ENCODE measurements at places on chromosomes 6 and 20.

DNA sequence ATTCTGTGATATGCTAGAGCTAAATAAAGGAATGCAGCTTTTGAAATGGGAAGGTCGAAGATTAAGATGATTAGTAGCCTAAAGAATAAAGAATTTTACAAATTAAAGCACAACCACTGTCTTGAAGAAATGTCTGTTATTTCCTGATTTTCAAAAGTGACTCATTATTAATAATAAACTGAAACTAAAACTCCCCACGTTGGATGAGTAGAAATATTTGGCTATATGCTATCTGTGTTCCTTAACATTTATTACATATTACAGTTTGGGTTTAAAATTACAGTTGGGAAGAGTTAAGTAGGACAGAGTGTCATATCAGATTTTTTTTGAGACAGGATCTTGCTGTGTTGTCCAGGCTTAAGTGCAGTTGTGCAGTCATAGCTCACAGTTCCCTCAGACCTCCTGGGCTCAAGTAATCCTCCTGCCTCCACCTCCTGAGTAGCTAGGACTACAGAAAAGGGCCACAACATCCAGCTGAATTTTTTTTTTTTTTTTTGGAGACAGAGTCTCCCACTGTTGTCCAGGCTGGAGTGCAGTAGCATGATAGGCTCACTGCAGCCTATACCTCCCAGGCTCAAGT is 47.1 kb downstream of the AKIRIN2 start:
- DNase-seq: no peak

GRCh38 chr20:5069141-5069806 is 50.5 kb downstream of the PCNA start:
- no peak for DNase-seq

- no peak for DNase-seq
These were observed 199.4 kb upstream of the ZNF184 start for GRCh38 chr6:27672113-27672799.

- DNase-seq: no peak
These were observed 11.5 kb downstream of the MAPK14 start for GRCh38 chr6:36039112-36039511.

GRCh38 chr6:13613029-13613594 is 2.0 kb upstream of the NOL7 start:
- DNase-seq: no peak

- DNase-seq: no peak
These were observed 49.7 kb upstream of the FRMD1 start for GRCh38 chr6:168128631-168129291.

DNA sequence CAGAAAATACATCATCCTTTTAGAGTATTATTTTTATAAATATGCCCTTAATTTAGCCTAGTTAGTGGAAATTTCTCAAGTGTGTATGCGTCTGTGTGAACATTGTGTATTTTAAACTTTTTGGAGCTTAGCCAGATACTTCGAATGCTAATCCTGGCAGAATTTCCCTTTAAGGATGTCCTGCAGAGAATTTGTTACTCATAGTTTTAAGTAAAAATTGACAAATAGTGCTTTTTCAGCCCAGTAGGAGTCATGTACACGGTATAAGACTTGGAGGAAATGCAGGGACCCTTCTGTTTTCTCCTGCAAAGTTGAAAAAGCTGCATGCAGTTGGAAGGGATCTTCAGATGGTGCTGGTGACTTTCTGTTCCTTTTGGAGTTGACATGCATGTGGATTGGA is at the start of gene FHL5:
TSS of gene FHL5 (plus strand) at position 243 of the 400 bp plus-strand sequence. CDS start 40,486 bp downstream, outside the sequence.
- no peak for DNase-seq

DNA sequence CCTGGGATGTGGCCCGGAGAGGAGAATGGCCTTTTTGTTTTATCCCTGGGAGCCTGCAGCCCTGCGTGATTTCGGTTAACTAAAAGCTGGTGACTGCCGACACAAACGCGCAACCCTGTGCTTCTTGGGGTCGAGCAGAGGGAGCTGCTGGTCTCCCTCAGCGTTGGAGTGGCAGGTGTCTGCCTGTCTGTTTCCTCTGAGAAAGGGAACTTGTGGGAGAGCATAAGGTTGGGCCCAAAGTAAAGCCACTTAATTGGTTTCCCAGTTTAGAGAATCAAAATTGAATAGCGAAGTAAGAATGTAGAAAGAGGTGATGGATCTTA is 500 bp downstream of the LTV1 start:
- no peak for DNase-seq

- DNase-seq: no peak
These were observed 44.4 kb downstream of the FYN start for GRCh38 chr6:111828809-111829208.

DNA sequence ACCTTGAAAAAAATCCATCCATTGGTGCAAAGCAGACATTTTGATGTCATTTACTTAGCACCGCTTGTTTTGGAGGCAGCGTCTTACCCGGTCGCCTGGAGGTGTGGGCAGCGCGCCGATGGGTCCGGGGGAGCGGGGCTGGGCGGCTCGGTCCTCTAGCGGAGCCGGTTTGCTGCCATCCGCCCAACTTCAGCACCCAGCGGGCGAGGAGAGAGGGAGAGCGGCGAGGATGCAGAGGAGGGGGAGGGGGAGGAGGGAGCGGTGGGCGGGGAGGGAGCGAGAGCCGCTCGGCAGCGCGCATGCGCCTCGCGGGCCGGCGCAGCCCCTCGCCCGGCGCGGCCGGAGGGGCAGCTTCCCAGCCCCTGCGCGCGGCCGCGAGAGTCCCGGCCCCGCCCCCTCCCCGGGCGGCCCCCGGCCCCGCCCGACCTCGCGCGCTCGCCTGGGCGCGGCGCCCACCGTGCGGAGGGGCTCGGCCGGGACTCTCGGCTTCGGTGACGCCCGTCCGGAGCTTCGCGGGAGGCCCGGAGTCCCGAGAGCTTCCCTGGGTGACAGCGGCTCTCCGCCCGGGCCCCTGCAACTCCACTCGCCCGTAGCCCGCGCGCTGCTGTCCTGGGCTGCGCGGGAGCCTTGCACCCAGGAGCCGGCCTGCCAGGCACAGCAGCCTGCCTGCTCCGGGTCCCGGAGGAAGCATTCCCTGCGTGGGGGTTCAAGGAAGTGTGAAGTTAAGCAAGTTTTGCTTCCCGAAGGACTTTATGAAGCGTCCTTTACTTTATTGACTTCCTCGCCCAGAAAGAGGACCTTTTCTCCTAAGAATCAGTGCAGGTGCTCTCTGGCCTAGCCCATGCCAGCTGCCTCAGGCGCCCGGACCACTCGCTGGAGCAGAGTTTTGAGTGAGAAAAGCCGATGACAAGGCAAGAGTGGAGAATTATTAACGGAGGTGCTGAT is at the start of gene RGS17:
TSS of gene RGS17 (minus strand) at position 246 of the 945 bp plus-strand sequence. CDS start 87,264 bp downstream, outside the sequence.
- no peak for DNase-seq

DNA sequence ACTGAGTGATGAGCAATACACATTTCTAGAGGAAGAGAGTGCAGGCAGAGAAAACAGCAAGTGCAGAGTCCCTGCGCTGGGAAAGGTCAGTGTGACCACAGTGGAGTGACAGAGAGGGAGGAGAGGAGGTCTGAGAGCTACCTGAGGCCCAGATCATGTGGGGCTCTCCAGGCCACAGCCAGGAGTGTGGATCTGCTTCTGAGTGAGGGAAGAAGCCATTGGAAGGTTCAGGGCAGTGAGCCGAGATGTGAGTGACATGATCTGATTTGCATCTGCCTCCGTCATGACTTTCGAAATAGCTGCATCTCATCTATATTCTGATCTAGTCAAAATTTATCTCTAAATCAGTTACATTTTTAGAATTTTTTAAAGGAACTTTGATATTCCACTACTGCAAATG is 367.1 kb downstream of the PREX1 start:
- no peak for DNase-seq

DNA sequence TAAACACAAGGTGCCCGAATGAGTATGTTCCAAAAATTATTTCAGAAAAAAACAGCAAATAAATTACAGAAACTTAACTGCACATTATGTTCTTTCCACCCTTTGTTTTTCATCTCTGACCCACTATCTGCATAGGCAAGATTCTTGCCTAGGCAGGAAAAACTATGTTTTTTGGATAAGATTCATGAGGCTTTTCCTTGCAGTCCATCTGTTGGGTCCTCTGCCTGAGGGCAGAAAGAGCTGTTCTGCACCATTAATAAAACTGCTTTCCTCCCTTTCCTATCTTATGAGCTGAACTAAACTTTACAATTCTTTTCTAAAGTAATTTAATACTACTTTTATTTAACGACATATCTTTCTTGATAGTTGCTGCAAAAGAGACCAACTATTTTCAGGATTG is 21.1 kb downstream of the ENPP1 start:
- DNase-seq: no peak

DNA sequence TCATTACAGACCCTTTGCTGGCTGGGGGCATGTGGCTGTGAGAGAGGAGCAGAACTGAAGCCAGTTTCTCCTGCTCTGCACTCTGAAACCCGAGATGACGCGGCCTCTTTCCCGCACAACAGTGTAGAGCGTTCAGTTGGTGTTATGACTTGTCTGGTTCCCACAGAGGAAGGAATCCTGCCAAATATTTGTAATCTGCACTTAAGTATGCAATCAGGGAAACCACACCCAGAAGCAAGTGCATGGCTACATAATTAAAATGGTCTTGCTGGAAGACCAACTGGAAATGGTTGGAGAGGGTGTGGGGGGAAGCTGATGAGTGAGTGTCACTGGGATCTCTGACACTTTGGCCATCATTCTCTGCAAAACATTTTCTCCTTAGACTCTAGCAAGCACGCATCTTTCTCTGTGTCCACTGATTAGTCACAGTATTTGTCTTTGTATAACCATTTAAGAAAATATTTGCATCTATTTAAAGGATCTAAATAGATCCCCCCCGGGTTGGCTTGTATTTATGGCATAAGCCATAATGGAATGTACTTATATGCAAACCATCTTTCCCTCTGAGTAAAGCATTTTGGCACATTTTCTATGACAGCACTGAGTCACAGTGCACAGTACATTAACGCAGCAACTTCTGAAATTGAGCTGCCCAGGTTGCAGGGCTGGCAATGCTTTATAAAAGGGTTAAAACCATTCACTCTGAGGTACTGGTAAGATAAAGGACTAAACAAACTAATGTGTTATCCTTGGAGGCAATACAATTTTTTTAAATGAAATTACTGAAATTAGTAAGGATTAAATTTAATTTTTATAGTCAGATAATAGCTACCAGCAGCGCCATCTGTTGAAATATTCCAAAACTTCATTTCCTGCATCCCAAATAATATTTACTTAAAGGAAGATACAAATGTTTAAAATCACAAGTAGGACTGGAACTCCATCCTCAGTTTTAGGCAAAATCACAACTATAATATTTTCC is 76.7 kb downstream of the FOXC1 start:
- DNase-seq: no peak

DNA sequence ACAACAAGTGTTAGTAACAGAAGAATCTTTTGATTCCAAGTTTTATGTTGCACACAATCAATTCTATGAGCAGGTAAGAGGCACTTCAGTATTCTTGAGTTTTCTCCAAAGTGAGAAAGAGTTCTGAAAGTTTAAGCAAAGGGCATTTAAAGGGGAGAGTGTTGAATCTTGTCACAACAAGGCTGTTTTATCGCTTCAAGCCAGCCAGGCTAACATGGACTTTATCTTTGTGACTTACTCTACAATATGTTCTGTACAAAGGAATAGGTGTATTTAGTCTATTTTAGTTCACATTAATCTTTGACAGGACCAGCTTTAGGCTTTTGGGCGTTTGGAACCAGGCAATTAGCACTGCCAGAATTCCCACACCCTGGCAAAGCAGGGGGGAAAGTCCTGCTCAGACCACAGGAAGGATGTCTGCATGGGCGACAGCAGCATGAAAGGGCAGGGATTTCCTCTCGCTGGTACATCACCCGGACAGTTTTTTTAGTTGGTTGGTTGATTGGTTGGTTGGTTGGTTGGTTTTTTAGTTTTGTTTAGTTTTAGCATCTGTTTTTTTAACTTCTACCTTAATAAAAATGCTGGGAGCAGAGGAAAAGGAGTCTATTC is 395.4 kb upstream of the SOX4 start:
- no peak for DNase-seq
